ENCODE measurements at places on chromosomes 7 and 10. TPM values are rescaled to one million over a fixed set of nuclear protein-coding genes. Genes with fewer than 3 reads are reported as not detected.

DNA sequence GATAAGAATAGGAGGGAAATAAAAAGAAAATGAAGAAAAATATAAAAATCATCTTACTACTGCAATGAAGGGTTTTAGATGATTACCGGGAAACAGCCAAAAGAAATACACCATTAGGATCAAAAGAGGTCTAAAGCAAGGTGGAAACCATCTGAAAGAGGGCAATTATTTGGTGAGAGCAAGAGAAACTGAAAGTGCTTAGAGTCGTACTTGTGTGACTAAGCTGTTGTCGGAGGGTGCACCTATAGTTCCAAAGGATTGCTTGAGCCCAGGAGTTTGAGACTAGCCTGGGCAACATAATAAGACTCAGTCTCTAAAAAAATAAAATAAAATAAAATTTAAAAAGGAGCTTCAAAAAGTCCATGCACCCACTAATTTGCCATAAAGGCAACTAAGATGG, 169.5 kb downstream of the DKK1 start:
- H3K27me3 ChIP-seq, result no peaks in the 10 kb centered on the region
- H3K4me1 ChIP-seq, result no peaks in the 10 kb centered on the region
- DNase-seq, result no peak
- H3K27ac ChIP-seq, result no peak overlapping the region
- no peak overlapping the region for H3K4me3 ChIP-seq

DNA sequence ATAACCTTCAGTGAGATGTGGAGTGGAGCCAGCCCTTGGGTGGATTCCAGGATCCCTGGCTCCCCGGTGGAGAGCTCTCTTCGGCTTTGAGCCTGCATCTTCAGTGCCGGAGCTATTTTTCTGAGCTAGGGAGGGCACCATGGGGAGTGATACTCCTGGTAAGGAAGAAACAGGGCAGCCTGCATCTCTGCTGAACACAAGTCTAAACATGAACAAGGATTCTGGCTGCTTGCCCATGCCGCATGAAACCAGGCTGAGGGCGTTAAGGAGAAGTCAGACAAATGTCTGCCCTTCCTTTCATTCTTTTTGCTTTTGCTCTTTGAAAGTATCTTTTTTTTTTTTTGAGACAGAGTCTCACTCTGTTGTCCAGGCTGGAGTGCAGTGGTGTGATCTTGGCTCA, 60.4 kb downstream of the EVX1 start:
- H3K27me3 ChIP-seq, result peaks cover 4% of the 10 kb centered on the region
- H3K36me3 ChIP-seq, result no peaks in the 10 kb centered on the region
- H3K27ac ChIP-seq, result no peak overlapping the region
- no peak overlapping the region for H3K4me3 ChIP-seq
- DNase-seq, result no peak

DPP6 gene
- not detected for total RNA-seq

- H3K4me3 ChIP-seq, result no peak overlapping the region
- H3K4me1 ChIP-seq, result peaks cover 1% of the 10 kb centered on the region
- no peaks in the 10 kb centered on the region for H3K36me3 ChIP-seq
Measured at GRCh38 chr7:371779-372545, 82.0 kb downstream of the FOXL3 start.

DNA sequence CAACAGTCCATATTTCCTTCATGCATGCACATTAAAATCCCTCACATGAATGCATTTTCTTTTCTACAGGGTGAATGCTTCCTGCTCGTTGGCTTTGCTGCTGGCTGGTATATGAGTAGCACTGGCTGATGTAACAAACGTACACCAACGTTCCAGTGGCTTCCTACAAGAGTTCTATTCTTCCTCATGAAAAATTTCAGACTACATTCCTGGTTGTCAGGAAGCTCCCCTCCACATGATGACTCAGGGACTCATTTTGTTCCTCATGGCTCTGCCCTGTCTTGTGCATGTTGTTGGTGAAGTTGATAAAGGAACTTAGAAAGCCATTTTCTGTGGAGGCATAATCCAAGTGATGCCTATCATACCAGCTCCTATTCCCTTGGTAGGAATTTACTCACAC, 470.7 kb upstream of the KLF6 start:
- no peak overlapping the region for H3K4me3 ChIP-seq
- H3K27ac ChIP-seq, result no peak overlapping the region
- no peak for DNase-seq
- peaks cover 3% of the 10 kb centered on the region for H3K36me3 ChIP-seq

GRCh38 chr10:35723059-35723458, 81.0 kb upstream of the FZD8 start:
- no peaks in the 10 kb centered on the region for H3K4me1 ChIP-seq
- H3K27me3 ChIP-seq, result no peaks in the 10 kb centered on the region
- no peak for DNase-seq
- H3K27ac ChIP-seq, result no peak overlapping the region
- H3K4me3 ChIP-seq, result no peak overlapping the region
- no peaks in the 10 kb centered on the region for H3K36me3 ChIP-seq
